ENCODE measurements at places on chromosomes 16 and 17.
A peak's percentile ranks its signal among the peaks of the same experiment; 100 is the strongest.

- DNase-seq: no peak
Measured at GRCh38 chr17:79057737-79058385, 16.8 kb upstream of the ENGASE start.

GRCh38 chr16:49292413-49292812 is 10.8 kb upstream of the CBLN1 start:
- no peak for DNase-seq

GRCh38 chr17:30965686-30966085 is 5.2 kb upstream of the RNF135 start:
- DNase-seq: no peak

GRCh38 chr17:40460968-40461731 is 17.9 kb downstream of the IGFBP4 start:
- no peak for DNase-seq

GRCh38 chr16:72043058-72043457 is 11.2 kb upstream of the HP start:
- no peak for DNase-seq

- no peak for DNase-seq
Measured at GRCh38 chr17:50380369-50381259, 7.6 kb downstream of the EME1 start.

- DNase-seq: peak; percentile 59
Measured at GRCh38 chr16:19907161-19907992, 22.7 kb upstream of the GPRC5B start.

DNA sequence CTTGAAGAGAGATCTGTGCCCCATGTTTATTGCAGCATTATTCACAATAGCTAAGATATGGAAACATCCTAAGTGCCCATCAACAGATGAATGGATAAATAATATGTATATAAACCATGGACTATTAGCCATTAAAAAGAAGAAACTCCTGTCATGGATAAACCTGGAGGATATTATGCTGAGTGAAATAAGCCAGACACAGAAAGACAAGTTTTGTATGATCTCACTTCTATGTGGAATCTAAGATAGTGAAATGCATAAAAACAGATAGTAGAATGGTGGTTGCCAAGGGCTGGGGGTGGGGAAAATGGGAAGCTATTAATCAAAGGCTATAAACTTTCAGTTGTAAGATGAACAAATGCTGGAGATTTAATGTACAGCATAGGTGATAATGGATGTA is 19.9 kb upstream of the HEATR6 start:
- no peak for DNase-seq

GRCh38 chr17:38600906-38601305 is 4.8 kb downstream of the SRCIN1 start:
- DNase-seq: no peak

GRCh38 chr17:27224526-27225315 is 69.2 kb upstream of the WSB1 start:
- no peak for DNase-seq

GRCh38 chr16:14283786-14284185 is 212.7 kb downstream of the MRTFB start:
- DNase-seq: no peak

- no peak for DNase-seq
Measured at GRCh38 chr16:46748775-46749705, 896 bp upstream of the MYLK3 start.

- no peak for DNase-seq
Measured at GRCh38 chr17:75642182-75642783, 9.0 kb downstream of the SMIM5 start.

DNA sequence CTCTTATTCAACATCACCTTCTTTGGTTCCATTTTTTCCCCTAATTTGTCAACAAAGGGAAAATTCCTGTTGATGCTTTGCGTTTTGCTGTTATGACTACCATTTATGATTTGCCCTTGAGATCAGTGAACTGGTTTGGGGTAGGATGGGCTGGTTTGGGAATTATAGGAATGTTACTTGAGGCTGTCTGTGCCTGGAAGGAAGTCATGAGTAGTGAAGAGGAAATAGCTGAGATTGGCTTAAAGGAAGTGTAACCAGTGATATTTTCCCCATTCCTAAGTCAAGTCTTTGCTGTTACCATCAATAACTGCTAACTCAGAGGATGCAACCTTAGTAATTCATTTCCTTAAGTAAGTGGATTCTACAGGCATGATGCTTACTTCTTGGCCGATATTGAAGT is 179.2 kb downstream of the MAP2K6 start:
- no peak for DNase-seq

DNA sequence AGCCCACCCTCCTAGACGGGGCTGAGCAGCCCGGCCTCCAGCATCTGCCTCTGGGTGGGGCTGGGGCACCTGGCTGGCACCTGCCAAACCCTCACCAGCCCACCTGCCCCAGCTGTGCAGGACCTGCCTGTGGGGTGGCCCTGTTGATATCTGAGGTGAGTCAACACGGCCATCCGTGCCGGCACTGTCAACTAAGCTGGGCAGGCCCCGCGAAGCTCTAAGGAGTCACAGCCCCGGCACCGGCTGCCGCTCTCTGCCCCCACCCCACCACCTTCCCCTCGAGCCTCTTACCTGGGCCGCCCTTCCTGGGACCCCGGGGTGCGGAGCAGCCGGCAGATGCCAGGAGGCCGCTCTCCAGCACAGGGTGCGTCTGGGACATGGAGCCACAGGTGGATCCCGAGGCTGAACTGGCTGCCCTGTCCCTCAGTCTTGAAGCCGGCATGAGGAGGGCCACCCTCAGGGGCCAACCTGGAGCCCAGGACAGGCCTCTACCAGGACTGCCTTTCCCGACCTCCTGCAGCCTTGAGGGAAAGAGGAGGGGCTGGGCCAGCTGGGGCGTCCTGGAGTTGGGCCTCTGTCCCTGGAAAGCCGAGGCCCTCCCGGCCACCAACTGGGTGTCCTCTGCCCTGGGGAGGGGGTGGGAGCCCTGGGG is 515 bp downstream of the CBFA2T3 start:
- DNase-seq: no peak

DNA sequence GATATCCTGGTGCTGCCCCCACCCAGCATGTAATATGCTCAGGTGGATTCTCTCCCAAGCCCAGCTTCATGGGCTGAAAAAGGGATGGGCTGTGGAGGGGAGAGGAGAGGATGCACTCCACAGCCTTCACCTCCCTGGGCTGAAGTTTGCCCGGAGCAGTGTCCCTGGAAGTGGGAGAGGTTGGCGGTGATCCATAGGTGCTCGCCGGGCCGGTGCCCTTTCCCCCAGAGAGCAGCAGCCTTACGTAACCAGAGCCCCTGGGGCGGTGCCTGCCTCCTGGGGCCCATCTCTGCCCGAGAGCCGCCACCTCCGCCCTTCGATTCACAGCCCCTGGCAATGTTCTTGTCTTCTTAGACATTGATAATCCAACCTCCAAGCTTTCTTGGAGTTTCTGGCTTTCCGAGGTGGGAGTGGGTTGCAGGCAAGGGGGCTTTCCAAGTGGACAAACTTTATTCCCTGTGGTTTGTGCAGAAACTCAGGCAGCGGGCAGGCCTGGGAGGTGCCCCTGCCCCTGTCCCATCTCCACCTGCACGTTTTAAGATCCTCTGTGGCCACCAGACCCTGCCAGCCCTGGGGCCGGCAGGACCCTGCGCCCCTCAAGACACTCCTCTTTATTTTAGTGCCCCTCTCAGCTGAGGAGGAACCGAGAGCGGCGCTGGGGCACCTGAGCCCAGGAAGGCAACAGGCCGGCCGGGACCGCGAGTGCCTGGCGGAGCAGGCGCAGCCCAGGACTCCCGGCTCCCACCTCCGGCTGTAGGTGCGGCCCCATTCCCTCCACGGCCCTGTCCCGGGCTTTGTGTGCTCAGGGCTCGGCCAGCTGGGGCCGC is 3.1 kb upstream of the WDR90 start:
- no peak for DNase-seq

DNA sequence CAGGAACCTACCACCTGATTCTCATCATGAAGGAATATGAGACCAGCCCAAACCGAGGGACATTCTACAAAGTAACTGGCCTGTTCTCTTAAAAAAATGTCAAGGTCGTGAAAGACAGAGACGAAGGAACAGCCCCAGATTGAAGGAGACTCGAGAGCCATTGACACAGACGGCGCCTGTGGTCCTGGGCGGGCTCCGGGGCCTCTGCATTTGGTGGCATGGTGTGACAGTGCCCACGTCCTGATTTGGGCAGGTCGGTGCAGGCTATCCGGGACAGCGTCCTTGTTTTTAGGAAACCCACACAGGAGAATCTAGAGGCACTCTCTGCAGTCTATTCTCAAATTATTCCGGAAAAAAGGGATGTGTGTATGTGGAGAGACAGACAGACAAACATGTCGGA is 64.1 kb downstream of the ADCY9 start:
- DNase-seq: no peak

- no peak for DNase-seq
Measured at GRCh38 chr17:43892647-43892952, 14.7 kb downstream of the MPP2 start.

GRCh38 chr17:57021226-57021940 is 43.5 kb downstream of the SCPEP1 start:
- DNase-seq: no peak

DNA sequence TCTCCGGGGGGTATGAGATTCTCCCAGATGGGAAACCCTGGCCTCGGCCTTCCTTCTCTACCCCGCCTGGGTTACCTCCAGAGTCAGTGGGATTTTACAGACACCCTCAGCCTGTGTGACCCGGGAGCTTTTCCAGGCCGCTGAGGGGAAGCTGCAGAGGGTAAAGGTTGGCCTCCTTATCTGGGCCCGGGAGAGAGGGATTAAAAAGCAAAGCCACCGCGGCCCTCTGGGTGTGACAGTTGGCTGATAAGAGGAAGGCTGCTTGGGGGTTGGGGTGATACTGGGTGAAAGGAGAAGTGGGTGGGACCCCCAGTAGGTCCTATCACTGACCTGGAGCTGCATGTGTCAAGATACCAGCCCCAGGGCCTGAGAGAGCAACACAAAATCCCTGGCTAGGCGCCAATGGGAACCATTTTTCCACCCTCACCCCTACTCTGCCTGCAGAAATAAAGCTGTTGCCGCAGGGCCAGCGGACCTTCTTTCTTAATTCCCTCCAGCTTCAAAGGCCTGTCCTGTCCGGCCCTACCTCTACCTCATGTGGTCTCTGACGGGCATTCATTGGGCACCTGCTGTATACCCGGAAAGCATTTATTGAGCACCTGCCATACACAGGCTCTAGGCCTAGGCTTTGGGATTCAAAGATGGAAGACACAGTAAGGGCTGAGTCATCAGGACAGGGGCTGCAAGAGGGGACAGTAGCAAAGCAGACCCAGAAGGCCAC is 77.6 kb upstream of the GSE1 start:
- DNase-seq: no peak

DNA sequence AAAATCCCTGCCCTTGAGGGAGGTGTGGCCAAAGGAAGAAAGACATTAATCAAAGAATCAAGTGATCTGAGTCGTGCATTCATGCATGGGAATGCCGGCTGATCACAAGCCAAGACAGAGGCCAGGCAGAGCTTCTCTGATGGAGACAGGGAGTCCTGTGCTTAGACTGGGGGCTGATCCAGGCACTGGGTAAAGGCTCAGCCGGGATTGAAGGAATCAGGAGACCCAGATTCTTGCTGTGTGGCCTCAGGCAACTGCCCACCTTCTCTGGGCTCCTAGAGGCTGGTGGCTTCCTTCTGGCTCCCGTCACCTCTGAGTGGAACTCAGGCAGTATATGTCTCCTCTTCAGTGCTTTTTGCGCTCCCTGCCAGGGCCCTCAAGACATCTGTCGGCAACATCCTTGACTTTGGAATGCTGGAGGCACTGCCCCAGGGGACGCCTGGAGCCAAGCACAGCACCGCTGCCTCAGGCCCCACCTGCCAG is 17.7 kb downstream of the RAI1 start:
- DNase-seq: no peak

DNA sequence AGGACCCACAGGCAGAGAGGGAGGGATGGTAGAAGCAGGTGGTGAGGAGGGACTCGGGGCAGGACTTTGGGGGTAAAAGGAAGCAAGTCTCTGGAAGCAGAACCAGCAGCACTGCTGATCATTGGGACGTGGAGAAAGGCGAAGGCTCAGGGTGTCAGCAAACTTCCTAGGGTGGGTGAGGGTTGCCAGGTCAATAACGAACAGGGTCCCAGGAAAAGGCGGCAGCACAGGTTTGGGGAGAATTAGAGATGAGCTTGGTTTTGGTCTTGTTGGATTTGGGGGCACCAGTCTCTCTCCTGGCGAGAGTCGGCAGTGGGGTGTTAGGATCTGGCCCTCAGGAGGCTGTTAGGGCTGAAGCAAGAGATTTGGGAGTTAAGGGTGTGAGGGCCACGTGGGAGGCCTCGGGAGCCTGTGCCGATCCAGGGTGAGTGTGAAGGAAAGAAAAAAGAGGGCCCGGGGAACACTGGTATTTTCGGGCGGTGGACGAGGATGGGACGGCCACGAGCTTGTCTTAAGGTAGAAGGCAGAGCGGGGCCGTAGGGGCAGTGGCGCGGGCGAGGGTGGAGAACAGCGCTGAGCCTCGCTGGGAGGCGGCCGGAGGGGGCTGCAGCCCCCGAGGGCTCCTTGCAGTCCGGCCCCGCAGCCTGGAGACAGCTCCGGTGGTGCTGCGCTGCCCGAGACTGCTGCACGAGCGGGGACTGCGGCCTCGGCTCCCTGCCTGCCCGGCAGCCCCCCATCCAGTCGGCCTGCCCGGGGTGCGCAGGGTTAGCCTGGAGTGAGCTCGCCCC is 765 bp upstream of the ADORA2B start:
- no peak for DNase-seq

- DNase-seq: no peak
Measured at GRCh38 chr16:83619381-83620150, 188.2 kb upstream of the HSBP1 start.

DNA sequence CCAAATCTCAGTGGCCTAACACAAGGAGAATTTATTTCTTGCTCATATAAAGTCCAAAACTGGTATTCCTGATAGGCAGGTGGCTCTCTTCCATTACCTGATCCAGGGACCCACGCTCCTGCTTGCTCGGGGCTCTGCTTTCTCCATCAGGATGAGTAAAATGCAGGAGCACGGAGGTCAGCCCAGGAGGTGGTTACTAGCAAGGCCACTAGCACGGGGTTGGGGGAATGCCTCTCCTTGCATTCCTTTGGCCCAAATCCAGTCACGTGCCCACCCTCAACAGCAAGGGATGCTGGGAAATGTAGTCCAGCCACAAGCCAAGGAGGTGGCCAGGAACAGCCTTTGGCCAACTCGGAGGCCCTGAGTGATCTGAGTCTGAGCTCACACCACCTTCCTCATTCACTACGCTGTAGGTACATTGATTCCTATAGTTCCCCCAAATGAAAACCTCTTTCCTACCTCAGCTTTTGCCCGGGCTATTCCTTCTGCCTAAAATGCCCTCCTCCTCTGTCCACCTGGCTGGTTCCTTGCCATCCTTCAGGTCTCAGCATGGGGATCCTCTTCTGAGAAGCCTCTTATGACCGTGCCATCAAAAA is 38.3 kb upstream of the HAPSTR1 start:
- no peak for DNase-seq

DNA sequence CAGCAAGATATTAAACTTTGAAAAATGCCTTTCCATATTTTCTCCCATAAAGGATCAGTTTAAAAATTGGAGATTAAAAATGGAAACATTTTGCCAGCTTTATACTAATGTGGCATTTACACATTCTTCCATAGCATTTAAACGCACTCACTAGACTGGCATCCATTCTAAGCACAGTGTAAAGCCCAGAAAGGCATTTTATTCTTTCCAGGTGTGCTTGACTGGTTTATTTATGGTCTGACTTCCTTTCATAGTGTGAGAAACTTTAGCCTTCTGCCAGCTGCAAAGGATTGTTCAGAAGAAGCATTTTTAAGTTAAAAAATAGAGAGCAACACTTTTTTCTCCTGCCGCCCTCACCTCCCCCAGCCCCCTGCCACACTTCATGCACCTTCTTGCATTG is 271.7 kb upstream of the PSMD7 start:
- no peak for DNase-seq

- DNase-seq: no peak
Measured at GRCh38 chr17:67642488-67642887, 75.2 kb upstream of the NOL11 start.
